ENCODE measurements at places on chromosomes 6 and 20. TPM values are rescaled to one million over a fixed set of nuclear protein-coding genes. Genes with fewer than 3 reads are reported as not detected.
A peak's percentile ranks its signal among the peaks of the same experiment; 100 is the strongest.

The TFAP2D gene
- not detected for polyA plus RNA-seq

DNA sequence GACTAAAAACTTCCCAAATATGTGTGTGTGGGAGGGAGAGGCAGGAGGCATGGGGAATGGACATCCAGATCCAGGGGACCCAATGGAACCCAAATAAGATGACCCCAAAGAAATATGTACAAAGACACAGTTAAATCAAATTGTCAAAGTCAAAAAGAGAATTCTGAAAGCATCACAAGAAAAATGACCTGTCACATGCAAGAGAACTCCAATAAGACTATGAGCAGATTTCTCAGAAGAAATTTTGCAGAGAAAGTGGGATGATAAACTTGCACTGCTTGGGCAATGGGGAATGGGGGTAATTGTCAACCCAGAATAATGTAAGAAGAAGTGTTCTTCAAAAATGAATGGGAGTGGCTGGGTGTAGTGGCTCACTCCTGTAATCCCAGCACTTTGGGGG is 59.5 kb upstream of the PLN start:
- DNase-seq = no peak

The CD93 gene
- 35.4 TPM for polyA plus RNA-seq

DNA sequence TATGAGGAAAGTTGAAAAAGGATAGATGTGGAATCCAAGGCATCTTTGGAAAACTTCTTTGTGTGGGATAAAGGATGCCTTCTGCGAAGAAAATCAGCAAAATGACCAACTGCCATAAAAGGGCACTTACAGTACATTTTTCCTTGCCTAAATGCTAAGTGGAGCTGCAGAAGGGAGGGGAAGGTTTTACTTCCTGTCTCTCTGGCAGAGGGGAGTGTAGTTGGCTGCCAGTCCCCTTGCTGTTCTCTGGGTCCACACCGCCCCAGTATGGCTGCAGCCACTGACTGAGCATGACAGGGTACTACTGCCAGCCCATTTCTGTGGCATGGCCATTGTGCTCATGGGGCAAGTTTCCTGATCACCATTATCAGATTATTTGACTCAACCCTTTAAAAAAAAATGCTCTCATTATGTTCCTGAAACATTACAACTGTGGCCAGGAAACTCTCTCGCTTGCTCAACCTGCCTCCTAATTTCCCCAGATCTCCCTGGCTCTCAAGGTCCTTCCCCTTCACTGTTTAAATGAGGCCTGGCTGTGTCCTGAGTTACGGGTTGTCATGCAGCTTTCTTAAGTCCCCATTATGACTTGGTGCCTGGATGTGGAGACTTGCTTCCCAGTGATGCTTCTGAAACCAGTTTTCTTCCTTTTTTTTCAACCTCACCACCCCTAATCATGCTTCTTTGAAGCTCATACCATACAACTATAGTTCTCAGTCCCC is 34.5 kb upstream of the FAM184A start:
- DNase-seq = no peak

GRCh38 chr6:45513843-45514242 is 136.1 kb upstream of the SUPT3H start:
- DNase-seq = no peak

DNA sequence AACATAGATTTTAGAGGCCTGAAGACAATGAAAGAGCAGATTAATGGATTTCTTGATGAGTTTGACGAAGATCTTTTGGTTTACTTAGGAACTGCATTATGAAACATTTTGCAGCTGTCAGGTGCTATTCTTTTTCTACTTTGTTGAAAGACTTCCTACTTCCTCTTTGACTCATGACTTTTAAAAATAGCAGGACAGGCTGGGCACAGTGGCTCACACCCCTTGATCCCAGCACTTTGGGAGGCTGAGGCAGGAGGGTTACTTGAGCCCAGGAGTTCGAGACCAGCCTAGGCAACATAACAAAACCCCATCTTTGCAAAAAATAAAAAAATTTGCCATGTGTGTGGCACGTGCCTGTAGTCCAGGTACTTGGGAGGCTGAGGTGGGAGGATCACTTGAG is 52.0 kb downstream of the ITCH start:
- no peak for DNase-seq

DNA sequence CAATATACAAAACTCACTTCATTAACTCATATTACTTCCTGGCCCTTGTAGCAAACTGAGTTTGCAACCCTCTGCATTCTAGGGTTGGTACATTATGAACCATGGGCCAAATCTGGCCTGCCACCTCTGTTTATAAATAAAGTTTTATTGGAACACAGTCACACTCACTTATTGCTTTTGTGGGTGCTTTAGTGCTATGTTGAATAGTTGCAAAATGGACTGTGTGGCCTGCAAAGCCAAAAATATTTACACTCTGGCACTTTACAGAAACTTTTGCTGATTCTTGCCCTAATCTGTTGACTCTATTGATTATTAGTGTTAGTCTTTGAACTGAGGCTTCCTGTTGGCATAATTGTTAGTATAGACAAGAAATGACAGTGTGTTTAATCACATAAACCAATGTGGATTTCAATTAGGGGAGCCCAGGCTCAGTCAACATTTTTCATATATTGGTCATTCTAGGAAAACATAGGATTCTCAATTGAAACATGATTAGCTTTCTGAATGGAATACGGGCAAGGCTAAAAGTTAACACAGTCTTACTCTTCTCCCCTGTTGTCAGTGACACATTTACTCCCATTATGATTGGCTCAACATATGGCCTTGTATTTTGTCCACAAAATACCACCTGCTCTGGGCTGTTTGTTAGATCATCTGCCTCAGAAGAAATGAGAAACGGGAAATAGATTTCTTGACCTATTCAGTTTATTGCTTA is 241.9 kb upstream of the ZFP64 start:
- no peak for DNase-seq

The VIP gene
- polyA plus RNA-seq = 0.82 TPM

The SLC39A7 gene
- polyA plus RNA-seq = 125 TPM

DNA sequence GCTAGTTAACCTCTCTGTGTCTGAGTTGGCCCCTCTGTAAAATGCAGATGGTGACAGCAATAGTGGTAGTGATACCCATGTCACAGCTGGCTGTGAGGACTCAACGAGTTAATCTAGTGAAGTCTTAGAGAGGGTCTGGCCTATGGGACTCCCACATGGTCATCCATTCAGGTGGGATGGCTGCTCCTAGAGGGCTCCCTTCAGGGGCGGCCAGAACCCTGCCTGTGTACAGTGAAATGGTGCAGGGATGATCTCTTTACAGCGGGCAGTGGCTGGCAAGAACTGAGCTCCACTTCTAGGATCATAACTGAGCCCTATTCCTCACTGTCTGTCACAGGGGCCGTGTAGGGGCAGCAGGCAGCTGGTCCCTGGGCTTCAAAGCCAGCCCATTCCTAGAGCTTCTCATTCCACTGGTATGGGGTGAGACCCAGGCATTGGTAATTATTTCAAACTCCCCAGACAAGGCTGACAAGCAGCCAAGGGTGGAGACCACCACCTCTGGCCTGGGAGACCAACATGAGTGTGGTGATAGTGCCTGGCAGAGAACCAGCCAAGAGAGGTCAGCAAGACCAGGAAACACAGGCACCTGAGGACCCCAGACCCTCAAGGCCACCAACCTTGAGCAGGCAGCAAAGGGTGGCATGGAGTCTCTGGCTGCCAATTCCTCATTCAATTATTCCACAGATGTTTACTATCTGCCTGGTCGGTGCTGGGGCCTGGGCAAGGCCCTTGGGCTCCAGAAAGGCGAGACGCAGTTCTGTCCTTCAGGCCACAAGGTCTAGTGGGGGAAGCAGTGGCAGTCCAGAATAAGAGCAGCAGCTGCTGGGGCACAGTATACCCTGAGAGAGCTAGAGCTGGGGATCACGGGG is 103.4 kb downstream of the MRPL14 start:
- no peak for DNase-seq

The NHLRC1 gene
- polyA plus RNA-seq = 1.9 TPM

GRCh38 chr20:3889489-3890397 is 556 bp downstream of the PANK2 start:
- no peak for DNase-seq

The PMEPA1 gene
- 18.8 TPM for polyA plus RNA-seq

DNA sequence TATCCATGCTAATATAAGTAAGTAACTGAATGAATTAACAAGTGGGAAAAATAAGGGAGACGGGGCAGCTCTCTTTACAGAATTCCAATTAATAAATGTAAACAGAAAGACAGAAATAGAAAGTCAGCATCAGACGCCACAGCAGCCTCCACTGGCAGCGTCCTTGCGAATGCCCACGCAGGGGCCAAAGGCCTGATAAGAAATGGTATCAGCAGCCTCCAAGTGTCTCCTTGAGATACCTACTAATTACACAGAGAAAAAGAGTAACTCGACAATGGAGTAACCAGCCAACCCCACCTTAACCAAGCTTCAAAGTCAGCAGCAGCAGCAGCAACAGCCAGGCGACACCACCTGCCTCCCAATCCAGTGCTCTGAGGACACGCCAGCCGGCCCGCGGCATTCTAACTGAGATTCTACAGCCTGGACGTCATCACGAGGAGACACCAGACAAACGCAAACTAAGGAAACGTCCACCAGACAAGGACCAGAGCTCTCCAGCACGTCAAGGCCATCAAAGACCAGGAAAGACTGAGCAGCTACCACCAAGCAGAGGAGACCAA is 78.8 kb downstream of the TAF4 start:
- no peak for DNase-seq

The MLN gene
- polyA plus RNA-seq = not detected

DNA sequence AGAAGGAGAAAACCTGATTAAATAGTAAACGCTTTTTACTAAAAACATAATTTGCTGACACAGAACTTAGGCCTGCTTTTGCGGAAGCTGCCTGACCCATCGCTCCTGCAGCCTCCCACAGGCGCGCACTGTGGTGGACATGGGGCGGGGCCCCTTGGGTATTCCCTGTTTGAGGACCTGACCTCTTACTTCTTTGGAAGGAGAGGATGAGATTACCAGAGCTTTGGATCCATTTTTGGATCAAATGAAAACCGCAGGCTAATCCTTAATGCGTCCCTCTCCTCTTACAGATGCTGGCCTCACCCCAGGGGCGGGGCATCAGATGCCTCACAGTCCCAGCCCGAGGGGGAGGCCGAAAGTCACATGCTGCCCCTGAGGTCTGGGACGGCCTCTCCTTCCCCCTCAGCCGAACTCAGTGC is 151.0 kb downstream of the SCML4 start:
- DNase-seq = no peak

The LINC00237 gene
- polyA plus RNA-seq = not detected

- DNase-seq = no peak
Measured at GRCh38 chr6:17494177-17494576, 100.8 kb downstream of the CAP2 start.

The POU5F1 gene
- 3.8 TPM for polyA plus RNA-seq

DNA sequence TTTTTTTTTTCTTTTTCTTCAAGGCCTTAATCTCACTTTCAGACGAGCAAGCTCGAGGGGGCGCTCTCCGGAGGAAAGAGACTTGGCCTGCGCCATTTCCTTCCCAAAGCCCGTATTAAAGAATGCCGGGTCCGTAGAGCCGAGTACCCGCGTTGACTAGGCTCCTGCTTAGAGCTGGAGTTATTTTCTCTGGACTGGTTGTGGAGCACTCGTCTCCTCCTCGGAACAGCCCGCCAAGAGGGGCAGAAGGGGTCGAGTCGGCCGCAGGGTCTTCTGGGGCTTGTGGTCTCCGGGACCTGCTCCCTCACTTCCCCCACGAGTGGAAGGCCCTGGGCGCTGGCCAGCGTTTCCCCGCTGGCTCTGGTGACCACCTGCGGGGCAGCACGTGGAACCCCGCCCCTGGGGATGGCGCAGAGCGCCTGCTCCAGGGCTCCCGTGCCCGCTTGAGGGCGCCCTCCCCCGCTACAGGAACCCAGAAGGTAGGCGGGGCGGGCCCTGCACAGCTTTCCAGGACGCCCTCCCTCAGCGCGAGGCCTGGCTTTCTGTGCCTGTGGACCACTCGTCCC is 2.7 kb upstream of the MEI4 start:
- peak; percentile 39 for DNase-seq

The SPEF1 gene
- 1.7 TPM for polyA plus RNA-seq

GRCh38 chr20:52312132-52312729 is 120.7 kb upstream of the ZFP64 start:
- DNase-seq = peak; percentile 53

The APCDD1L gene
- polyA plus RNA-seq = 14.2 TPM

GRCh38 chr20:15703171-15703911 is 869.9 kb downstream of the KIF16B start:
- no peak for DNase-seq

The GRM1 gene
- polyA plus RNA-seq = 0.32 TPM

The ZC2HC1B gene
- not detected for polyA plus RNA-seq

DNA sequence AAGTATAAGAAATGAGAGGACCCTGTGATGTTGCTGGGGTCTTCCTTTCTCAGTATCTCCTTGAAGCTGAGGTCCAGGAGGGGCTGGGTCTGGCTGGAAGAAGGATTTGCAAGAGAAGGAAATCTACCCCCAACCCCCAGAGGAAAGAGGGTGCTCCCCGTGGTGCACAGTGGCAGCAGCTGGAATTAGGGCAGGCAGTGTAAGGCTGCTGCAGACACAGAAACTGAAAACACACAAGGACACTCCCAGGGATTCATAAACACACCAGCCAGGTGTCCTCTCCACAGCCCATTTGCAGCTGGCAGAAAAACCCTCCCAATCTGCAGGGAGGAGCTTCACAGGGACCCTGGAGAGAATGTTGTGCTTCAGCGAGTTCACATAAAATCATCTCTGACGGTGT is 297.2 kb downstream of the CDH26 start:
- no peak for DNase-seq

The COL20A1 gene
- polyA plus RNA-seq = 0.37 TPM

GRCh38 chr6:148244217-148244935 is 98.3 kb upstream of the SASH1 start:
- no peak for DNase-seq

The BMP2 gene
- 24.2 TPM for polyA plus RNA-seq

GRCh38 chr20:49043000-49043399 is 3.1 kb upstream of the CSE1L start:
- no peak for DNase-seq

The RPS10 gene
- 1,195 TPM for polyA plus RNA-seq

- no peak for DNase-seq
Measured at GRCh38 chr6:36631326-36632011, 37.3 kb downstream of the SRSF3 start.

The NR2E1 gene
- not detected for polyA plus RNA-seq

GRCh38 chr20:1174787-1175186 is 10.0 kb downstream of the TMEM74B start:
- DNase-seq = no peak

DNA sequence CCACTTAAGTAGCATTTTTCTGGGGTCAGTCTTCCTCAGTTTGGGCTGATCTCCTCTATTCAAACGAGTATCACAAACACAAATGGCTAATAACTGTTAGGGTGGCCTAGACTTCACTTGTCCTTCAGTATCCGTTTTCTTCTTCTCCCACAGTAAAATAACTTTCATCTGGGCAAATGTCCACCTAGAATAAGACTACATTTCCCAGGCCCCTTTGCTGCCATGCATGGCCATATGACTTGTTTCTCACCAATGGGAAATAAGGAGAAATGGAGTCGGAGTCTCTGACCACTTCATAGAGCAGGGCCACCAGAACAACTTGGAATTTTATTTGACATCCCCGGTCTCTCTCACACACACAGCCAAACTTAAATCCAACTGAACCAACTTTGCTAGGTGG is 51.4 kb downstream of the SULF2 start:
- no peak for DNase-seq

- DNase-seq = no peak
Measured at GRCh38 chr6:64083261-64083660, 447.7 kb downstream of the PHF3 start.
